ENCODE measurements at places on chromosomes 3 and 15.

DNA sequence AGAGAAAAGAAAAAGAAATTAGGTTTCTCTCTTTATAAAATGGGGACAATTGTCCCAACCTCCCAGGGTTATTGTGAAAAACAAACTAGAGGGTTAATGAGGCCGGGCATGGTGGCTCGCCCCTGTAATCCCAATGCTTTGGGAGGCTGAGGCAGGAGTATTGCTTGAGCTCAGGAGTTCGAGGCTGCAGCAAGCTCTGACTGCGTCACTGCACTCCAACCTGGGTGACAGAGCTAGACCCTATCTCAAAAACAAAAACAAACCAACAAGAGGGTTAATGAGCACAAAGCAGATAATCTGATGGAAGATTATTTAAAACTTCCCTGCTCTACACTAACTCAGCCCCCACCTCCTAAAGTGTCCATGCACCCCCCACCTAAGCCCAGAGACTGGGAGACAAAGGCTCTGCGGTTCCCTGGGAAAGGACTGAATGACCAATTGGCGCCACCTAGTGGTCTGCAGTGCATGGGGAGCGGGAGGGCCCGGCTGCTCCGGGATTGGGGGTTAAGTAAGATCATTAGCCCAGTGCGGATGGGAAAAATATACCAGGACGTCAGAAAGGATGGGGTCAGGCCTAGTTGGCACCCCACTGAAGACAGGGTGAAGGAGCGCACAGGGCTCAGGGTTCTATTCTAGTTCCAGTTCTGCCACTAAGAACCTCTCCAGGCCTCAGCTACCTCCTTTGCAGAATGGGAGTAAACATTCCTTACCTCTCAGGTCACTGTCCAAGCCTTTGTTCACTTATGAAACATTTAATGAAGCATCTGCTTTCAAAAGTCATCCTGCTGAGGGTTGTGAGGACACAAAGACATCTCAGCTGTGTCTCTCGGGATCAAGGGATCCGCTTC, 15.6 kb downstream of the PIF1 start:
- DNase-seq, result peak; percentile 57

DNA sequence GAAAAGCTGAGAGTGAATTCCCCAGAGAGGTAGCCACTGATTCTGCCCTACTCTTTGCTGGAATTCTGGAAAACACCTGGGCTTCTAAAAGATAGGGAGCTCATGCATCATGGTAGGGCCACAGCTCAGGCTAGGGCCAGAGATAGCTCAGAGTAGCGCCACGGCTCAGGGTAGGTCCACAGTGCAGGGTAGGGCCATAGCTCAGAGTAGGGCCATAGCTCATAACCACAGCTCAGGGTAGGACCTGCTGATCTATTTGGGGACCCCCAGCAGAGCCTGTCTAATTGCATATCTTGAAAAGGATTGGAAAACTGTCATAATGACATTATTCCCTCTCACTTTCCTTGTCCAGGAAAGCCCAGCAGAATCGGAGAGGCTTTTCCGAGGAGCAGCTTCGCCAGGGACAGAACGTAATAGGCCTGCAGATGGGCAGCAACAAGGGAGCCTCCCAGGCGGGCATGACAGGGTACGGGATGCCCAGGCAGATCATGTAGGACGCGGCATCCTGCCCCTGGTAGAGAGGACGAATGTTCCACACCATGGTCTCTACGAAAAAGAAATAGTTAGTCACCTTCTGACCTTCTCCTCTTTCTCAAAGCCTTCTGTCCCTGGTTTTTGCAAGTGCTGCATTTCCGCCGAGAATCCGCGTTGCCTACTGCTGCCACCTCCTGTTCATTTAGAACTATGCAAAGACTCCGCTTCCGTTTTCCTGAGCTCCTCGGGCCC, 14.5 kb downstream of the TAGLN3 start:
- peak; percentile 74 for DNase-seq

DNA sequence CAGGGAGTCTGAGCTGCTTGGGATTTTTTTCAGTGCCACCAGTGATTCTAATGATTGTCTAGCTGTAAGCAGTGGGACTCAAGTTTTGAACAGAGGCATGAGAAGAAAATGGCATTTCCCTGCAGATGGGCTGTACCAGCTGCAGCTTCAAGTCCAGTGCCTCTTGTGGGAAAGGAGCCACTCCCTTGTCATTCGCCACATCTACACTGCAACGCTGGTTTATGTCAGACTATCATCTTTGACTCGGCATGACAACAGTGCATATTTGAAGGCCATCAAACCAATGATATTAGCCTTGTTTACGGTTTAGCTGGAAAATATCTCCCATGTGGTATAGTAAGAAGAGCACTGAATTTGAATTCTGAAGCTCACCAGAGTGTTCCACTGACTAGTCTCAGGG, 22.2 kb downstream of the SCG5 start:
- DNase-seq, result no peak

GRCh38 chr3:126713199-126713598, 9.2 kb downstream of the CHCHD6 start:
- DNase-seq, result no peak

- no peak for DNase-seq
These were observed 147.2 kb upstream of the TPM1 start for GRCh38 chr15:62895139-62895866.

DNA sequence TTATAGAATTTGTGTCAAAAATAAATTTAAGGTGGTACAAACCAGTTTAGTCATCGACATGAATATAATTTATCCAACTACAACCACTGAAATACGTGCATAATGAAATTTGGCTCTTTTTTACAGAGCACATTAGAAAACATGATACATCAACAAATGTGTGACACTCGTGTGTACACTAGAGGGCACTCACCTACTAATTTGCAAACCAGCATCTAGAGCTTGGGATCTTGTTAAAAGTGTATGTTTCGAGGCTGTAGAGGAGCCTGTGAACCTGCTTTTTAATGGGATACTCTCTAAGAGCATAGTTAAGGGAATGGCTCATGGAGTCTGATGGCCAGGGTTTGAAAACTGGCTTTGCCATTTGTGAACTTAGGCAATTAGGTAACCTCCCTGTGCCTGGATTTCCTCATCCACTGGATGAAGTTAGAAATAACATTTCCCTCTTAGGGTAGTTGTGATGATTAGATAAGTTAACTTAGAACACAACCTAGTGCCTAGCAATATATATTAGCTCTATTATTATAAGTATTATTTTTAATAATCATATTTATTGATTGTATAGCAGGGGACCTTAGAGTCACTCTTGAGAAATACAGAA, 8.8 kb upstream of the CPOX start:
- DNase-seq, result peak; percentile 71

GRCh38 chr3:96225494-96225893, 588.9 kb upstream of the EPHA6 start:
- no peak for DNase-seq

GRCh38 chr3:197336348-197336747, 37.9 kb upstream of the DLG1 start:
- DNase-seq, result no peak

DNA sequence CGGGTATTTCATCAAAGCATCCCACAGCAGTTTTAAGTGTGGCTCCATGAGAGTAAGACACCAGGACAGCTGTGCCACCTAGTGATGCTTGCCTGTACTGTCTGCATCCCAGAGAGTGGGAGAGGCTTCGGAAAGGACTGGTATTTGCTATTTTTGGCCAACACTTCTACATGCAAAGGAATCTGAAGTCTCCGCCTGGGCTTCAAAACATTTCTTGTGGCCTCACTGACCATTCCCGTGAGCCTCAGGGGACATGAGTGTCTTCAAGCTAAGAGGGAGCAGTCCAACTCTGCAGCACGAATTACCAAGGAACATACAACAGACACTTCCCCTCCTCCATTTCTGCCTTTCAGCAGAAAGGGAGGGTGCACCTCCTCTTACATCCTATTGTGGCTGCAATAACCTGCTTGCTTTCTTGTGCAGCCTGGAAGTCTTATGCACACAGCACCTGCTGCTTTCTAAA, 177.5 kb downstream of the RORA start:
- no peak for DNase-seq

DNA sequence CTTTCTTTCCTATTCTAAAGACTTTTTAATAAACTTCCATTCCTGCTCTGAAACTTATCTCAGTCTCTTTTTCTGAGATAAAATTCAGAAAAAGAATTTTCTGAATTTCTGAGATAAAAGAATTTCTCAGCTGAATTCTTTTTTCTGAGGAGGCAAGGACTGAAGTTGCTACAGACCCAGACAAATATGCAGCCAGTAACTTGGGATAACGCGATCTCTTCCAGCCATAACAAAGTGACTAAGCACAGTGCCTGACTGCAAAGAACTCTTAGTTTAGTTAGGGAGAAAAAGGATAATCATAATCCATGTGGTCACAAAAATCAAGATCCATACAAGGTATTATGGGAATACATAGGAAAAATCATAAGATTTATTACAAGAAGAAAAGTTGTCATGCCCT, 222.0 kb upstream of the GAP43 start:
- no peak for DNase-seq

- DNase-seq, result no peak
These were observed 113.5 kb upstream of the IL12A start for GRCh38 chr3:159875116-159875515.

DNA sequence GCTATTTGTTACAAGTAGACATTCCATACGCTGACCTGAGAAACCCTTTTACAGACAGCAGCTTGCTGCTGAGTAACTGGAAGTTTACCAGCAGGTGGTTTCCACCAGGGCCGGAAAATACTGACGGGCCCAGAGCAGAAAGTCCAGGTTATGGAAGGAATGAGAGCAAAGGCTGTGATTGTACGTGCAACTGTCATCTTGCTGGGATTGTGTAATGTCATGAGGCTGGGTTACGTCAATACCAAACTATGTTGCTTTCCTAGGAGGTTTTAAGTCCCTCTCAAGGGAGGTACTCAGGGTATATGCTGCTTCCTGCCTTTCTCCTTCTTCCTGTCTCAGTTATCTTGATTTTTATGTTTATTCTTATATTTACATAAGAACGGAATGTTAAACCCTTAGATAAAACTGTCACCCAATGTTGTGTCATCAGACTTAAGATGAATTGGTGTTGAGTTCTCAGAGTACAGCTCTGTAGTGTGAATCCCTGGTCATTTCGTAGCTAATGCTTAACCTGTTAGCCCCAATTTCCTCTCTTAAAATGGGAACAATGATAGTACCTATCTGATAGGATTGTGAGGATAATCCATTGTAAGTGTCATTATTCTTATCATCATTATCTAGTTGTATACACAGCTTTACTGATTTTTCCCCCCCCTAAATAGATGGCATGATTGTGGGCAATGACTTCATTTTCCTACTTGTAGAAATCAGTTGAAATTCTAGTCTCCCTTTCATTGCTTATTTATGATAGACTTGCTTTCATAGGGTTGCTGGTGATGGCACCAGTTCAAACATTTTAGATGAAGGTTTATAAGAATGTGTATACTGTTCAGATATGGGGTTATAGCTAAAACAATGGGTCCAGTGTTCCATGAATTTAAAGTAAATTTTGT, 101.4 kb downstream of the FNDC3B start:
- DNase-seq, result no peak

All from HCT116 (cell line).